ENCODE measurements at places on chromosomes 12 and 14.
A peak's percentile ranks its signal among the peaks of the same experiment; 100 is the strongest.

DNA sequence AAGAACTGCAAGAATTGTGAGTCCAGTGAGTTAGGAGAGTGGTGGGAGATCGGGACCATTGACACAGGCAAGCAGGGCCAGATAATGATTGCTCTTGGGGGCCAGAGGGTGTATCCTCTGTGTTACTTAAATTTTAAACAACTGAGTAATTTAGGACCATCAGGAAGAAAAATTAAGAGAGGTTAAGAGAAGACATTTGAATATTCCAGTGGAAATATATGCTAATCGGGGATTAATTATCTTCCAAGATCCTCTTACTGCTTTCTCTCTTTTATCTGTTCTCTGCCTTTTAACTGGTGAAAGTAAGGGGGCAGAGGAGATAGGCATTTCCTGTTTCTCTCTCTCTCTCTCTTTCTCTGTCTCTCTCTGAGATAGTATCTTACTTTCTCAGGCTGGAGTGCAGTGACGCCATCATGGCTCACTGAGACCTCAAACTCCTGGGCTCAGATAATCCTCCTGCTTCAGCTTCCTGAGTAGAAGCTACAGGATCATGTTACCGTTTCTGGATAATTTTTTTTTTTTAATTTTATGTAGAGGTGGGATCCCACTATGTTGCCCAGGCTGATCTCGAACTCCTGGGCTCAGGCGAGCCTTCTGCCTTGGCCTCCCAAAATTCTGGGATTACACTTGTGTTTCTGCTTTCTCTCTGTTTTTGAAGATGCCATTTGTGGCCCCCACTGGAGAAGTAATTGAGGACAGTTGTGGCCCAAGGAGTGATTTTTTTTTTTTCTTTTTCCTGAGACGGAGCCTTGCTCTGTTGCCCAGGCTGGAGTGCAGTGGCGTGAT, 85.1 kb downstream of the DIP2B start:
- no peaks in the 10 kb centered on the region for H3K4me1 ChIP-seq
- no peak overlapping the region for H3K4me3 ChIP-seq
- no peaks in the 10 kb centered on the region for H3K27me3 ChIP-seq
- H3K36me3 ChIP-seq = no peaks in the 10 kb centered on the region
- H3K27ac ChIP-seq = no peak overlapping the region
- no peak for DNase-seq

GRCh38 chr14:36465178-36465577, 54.9 kb downstream of the NKX2-1 start:
- H3K4me1 ChIP-seq = no peaks in the 10 kb centered on the region
- no peaks in the 10 kb centered on the region for H3K27me3 ChIP-seq
- no peak for DNase-seq
- H3K27ac ChIP-seq = no peak overlapping the region

DNA sequence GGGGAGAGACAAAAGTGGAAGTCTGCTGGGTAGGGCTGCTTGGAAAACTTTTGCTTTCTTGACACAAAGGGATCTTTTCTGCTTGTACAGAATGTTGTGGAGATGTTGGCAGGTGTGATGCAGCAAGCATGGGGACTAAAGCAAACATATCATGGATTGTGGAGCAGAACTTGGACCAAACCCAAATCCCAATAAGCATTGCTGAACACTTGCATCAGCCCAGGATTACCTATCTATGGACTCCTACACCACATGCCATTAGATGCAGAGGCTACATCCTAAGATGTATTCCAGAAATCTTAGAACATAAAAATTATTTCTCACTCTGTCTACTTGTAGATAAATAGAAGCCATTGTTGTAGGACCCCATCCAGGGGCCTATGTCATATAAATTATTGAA, 44.7 kb upstream of the RERG start:
- no peaks in the 10 kb centered on the region for H3K36me3 ChIP-seq
- no peaks in the 10 kb centered on the region for H3K4me1 ChIP-seq
- DNase-seq = no peak
- H3K4me3 ChIP-seq = no peak overlapping the region
- H3K27ac ChIP-seq = no peak overlapping the region

DNA sequence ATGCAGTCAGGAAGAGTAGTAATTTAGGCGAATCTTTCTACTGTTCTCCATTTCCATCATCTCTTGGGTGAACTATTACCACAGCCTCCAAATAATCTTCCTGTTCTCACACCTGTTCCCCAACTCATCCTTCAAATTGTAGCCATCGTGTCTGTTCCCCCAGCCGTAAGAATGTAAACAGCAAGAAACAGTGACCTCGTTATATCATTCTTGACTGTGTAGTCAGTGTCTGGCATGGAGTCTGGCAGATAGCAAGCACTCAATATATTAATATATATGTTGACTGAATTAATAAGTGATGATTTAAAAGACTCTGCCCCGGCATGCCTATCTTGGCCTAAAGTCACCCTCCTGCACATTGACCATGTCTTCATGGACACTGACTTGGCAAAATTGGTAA, 20.3 kb downstream of the PDE6H start:
- no peaks in the 10 kb centered on the region for H3K27me3 ChIP-seq
- no peak overlapping the region for H3K27ac ChIP-seq
- DNase-seq = no peak
- H3K4me1 ChIP-seq = no peaks in the 10 kb centered on the region

DNA sequence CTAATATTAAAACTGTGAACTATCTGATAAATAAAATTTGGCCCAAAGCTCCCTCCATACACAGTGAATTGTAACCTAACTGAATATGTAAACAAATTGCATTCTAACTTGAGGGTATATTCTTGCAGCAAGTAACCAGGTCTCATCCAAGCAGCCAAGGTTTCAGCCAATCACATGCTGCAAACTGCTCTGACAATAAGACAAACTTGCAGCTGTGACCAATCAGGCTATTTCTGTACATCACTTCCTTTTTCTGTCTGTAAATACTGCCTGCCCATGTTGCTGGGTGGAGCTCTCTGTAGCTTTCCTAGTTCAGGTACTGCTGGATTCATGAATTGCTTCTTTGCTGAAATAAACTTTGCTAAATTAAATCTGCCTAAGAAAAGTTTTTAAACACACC, 499.0 kb downstream of the GALC start:
- DNase-seq = no peak
- no peak overlapping the region for H3K27ac ChIP-seq
- no peaks in the 10 kb centered on the region for H3K36me3 ChIP-seq
- no peaks in the 10 kb centered on the region for H3K27me3 ChIP-seq
- H3K4me1 ChIP-seq = no peaks in the 10 kb centered on the region

GRCh38 chr12:53060721-53061276, 10.9 kb downstream of the TNS2 start:
- H3K4me1 ChIP-seq = peaks cover 100% of the 10 kb centered on the region
- peak overlapping the region; percentile 100 for H3K27ac ChIP-seq
- peaks cover 6% of the 10 kb centered on the region for H3K36me3 ChIP-seq
- DNase-seq = peak; percentile 27
- H3K4me3 ChIP-seq = no peak overlapping the region

- H3K27ac ChIP-seq = peak overlapping the region; percentile 36
- DNase-seq = no peak
- H3K27me3 ChIP-seq = no peaks in the 10 kb centered on the region
- H3K36me3 ChIP-seq = no peaks in the 10 kb centered on the region
- peaks cover 18% of the 10 kb centered on the region for H3K4me1 ChIP-seq
- H3K4me3 ChIP-seq = no peak overlapping the region
Observed at GRCh38 chr14:102215576-102216250, 76.0 kb downstream of the WDR20 start.

GRCh38 chr14:103398427-103399195, 13.4 kb downstream of the MARK3 start:
- H3K4me1 ChIP-seq = no peaks in the 10 kb centered on the region
- no peaks in the 10 kb centered on the region for H3K27me3 ChIP-seq
- H3K27ac ChIP-seq = peak overlapping the region; percentile 47
- no peaks in the 10 kb centered on the region for H3K36me3 ChIP-seq
- no peak overlapping the region for H3K4me3 ChIP-seq

GRCh38 chr12:28766398-28766797, 382.7 kb upstream of the FAR2 start:
- H3K4me3 ChIP-seq = no peak overlapping the region
- H3K4me1 ChIP-seq = peaks cover 16% of the 10 kb centered on the region
- no peak overlapping the region for H3K27ac ChIP-seq
- DNase-seq = no peak
